ENCODE measurements at places on chromosomes 6 and 20. TPM values are rescaled to one million over a fixed set of nuclear protein-coding genes. Genes with fewer than 3 reads are reported as not detected.

DNA sequence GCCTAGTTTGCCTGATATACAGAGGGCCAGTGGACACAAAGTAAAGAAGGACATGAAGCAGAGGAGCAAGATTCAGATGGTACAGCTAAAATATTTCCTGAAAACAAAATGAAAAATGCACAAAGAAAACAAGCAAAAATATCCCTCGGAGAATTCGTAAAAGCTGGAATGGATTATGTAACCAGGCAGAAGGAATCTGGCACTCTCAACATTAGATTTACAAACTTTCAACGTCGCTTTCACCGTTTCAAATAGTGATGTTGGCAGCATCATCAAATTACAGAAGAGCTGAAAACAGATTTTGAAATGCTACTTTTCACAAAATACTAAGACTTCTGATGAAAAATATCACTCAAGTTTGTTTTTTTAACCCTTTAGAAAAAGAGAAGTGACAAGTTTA, 11.7 kb downstream of the SMLR1 start:
- no peak for DNase-seq

GRCh38 chr6:138239774-138240173, 21.5 kb upstream of the PBOV1 start:
- DNase-seq = no peak

GRCh38 chr6:101203664-101204063, 189.8 kb upstream of the GRIK2 start:
- no peak for DNase-seq

CDK19 gene
- total RNA-seq = 17.1 TPM

- DNase-seq = no peak
These were observed at the start of gene SLC13A3 for GRCh38 chr20:46651091-46651962. Gene SLC13A3 (minus strand): TSS chr20:46651459. CDS start chr20:46651421, 38 bp downstream.

GRCh38 chr20:2144850-2145249, 43.2 kb downstream of the STK35 start:
- no peak for DNase-seq

DNA sequence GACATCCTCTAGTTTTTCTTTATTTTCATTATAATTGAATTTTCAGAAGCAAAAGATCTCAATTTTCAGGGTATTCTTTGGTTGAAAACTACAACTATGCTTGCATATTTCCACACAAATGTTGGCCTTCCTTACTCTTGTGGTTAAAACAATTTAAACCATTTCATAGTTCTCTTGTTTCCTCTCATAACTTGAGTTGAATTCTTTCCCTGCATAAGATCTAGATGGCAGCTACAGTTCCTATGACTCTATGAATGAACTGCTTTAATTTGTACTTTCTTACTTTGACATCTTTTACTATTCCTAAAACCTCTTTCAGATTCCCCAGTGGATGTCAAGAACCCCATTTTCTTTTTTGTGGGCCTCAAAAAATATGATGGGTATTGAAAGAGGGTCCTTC, 564.5 kb downstream of the NKAIN2 start:
- DNase-seq = no peak

DNA sequence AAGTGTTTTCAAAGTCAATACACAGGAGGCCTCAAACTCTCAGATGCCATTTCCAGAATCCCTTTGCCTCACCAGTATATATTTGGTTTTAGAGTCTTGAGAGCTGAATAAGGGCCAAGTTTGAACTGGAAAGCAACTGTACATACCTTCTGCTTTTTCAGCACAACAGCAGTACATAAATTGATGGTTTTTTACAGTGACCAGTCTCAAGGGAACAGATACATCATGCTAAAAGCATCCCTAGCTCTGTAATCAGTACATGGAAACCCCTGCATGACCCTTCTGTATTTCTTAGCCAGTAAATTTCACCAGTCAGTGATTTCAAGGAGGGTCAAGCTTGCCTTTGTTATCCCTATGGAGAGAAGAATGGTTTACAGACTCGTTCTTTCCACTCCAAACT, 40.6 kb upstream of the ECHDC1 start:
- DNase-seq = no peak

SLC24A3 gene
- total RNA-seq = 6.1 TPM

ISM1 gene
- total RNA-seq = 7.8 TPM

GRCh38 chr6:112906726-112907125, 559.6 kb downstream of the RFPL4B start:
- DNase-seq = no peak

CCDC28A gene
- 21.3 TPM for total RNA-seq

RBL1 gene
- 27.1 TPM for total RNA-seq

ABHD16B gene
- not detected for total RNA-seq

ROS1 gene
- total RNA-seq = not detected

GRCh38 chr6:108115598-108116058, 41.1 kb upstream of the OSTM1 start:
- DNase-seq = no peak

DNA sequence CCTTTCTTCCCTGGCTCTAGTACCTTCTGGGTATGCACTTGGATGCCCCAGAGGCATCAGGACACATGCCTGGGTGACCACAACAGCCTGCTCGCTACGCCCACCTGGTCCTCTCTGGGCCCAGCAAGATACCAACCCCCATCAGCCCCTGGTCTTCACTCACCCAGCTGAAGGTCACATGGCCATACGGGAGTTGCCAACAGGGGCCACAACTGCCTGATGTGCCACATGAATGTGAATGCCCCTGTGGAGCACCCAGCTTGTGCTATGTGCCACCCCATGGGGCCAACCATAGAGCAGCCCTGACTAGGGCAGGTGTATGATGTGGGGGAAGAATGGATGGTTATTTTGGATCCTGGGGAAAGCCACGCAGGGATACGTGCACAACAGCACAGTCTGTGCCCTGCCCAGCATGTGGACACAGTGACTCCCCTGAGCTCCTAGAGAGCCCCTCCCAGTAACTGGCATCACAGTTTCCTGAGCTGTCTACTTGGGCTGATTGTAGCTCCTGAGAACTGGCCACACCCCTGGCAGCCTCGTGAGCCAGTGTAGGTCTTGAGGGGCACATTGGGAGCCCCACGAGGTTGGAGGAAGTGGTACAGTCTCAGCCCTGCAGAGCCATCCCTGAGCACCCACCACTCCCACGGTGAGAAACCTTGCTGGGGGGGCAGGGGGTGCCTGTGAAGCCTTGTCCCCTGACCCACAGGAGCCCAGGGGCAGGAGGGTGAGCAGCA, 10.5 kb upstream of the PCMTD2 start:
- no peak for DNase-seq

DNA sequence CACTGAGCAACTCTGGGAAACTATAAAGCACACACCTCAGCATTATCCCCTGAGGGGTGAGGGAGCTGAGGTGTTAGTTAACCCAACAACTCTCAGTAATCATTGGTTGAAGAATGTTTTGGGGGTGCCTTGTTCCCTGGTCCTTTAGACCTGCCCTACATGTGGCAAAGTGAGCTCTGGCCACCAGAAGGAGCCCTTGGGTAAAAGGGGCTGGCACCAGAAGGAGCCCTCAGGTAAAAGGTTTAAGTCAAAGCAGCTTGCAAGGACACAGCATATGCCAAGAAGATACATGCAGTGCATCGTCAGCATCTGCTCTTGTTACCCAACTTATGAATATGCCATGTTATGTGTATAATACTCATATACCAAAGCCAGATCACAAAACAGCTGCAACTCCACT, 1081.7 kb downstream of the KIF16B start:
- no peak for DNase-seq

DNA sequence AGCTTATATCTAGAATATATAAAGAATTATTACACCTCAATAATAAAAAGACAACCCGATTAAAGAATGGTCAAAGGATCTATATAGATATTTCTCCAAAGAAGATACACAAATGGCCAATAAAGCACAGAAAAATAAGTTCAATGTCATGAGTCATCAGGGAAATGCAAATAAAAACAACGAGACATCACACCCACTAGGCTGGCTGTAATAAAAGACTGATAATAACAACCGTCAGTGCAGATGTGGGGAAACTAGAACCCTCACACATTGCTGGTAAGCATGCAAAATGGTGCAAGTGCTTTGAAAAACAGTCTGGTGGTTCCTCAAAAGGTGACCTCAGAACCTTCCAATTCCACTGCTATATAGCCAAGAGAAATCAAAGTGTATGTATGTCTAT, 33.0 kb downstream of the TBX18 start:
- DNase-seq = no peak
